ENCODE measurements at places on chromosomes 6 and 20. TPM values are rescaled to one million over a fixed set of nuclear protein-coding genes. Genes with fewer than 3 reads are reported as not detected.
A peak's percentile ranks its signal among the peaks of the same experiment; 100 is the strongest.

DNA sequence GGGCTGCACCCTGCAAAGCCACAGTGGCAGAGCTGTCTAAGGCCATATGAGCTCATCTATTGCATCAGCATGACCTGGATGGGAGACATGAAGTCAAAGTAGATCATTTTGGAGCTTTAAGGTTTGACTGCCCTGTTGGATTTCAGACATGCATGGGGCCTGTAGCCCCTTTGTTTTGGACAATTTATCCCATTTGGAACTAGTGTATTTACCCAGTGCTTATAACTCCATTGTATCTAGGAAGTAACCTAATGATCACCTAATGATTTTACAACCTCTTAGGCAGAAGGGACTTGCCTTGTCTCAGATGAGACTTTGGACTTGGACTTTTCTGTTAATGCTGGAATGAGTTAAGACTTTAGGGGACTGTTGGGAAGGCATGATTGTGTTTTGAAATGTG lies 575.4 kb downstream of the EPM2A start:
- no peak for DNase-seq

DNA sequence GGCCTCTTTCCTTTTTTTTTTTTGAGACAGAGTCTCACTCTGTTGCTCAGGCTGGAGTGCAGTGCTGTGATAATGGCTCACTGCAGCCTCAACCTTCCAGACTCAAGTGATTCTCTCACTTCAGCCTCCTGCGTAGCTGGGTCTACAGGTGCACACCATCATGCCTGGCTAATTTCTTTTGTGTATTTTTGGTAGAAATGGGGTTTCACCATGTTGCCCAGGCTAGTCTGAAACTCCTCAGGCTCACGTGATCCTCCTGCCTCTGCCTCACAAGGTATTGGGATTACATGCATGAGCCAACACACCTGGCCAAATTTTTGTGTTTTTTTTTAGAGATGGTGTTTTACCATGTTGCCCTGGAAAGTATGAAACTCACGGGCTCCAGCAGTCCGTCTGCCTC lies 29.3 kb downstream of the SRC start:
- DNase-seq = no peak

GRCh38 chr20:11337361-11338130 lies 580.1 kb upstream of the BTBD3 start:
- no peak for DNase-seq

DNA sequence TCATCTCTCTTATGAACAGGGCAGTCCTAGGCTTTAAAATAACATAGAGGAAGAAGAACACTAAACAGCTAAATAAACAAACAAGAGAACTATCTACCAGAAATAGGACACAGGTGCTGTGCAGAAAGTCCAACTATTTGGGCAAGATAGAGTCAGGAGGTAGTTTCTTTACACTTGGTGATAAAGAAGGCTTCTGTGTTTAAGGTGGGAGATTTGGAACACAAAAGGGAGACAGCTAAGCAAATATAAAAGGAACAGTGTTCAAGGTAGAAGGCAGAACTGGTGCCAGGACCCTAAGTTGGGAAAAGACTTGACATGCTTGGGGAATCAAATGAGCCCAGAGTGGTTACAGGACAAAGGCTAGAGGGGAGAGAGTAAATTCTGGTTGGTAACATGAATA lies 110.5 kb downstream of the MANEA start:
- DNase-seq = no peak

DNA sequence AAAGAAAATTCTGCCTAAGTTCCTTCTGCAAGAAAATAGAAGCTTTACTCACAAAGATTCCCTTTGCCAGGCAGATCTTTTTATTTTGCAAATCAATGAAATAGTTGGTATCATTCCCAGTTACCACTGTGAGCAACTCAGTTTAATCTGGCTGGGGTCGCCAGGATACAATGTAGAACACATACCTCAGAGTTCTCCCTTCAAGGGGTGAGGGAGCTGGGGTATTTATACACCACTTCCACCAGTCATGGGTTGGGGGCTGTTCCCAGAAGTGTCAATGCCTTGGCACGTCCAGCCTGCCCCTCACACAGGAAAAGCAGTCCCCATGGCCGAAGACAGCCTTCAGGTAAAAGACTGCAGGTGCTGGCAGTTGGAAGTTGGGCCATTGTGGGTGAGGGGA lies 86.2 kb downstream of the SLC24A3 start:
- no peak for DNase-seq

DNA sequence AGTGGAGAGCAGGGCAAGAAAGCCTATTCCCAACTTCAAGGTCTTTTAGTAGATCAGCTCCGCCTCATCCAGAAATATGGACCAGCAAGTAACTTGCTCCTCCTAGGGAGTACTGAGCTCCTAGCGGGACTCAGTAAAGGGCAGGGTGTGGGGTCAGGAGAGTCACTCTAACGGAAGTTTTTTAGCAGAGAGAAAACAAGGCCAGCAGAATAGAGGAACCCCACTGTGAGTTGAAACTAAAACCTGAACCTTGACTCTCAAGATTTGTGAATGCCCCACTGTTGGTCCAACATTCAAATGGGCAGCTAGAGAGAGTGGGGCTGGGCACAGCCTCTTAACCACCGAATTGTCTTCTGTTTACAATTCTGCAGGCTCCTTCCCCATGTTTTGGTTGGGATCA lies 244.8 kb downstream of the FARS2 start:
- no peak for DNase-seq

- no peak for DNase-seq
Measured at GRCh38 chr20:32930701-32931100, 72.0 kb downstream of the EFCAB8 start.

DNA sequence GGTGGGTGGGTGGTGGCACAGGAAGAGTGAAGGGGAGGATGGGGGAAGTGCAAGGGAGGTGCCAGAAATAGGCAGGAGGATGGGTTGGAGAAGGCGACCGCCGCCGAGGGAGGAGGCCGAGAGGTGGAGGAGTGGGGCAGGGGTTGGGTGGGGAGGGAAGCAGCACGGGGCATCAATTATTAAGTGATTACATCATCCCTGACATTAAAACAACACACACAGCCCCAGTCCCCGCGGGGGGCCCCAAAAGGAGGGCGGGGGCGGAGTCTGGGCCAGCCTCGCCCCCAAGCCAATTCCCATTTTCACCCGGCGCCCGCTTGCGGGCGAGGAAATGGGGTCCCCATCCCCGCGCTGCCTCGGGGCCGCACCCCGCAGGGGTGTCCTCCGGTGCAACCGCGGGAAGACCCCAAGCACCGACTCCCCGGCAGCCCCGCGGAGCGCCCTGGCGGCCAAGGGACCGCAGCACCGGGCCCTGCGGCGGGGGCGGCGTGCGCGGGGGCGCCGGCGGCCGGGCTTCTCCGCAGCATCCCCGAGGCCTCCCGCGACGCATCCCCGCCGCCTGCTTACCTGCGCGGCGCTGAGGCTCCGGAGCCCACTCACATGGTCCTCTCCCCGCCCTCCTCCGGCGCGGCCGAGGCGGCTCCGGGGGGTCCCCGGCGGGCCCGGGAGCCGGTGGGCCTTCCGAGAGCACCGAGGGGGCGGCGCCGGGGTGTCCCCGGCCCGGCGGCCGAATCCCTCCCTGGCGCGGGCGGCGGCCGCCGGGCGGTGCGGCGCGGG lies 663 bp downstream of the FYN start:
- DNase-seq = peak; percentile 51

GRCh38 chr6:156525541-156525940 lies 251.6 kb upstream of the ARID1B start:
- DNase-seq = no peak

- DNase-seq = no peak
Measured at GRCh38 chr20:42613076-42613475, 576.6 kb downstream of the PTPRT start.

DNA sequence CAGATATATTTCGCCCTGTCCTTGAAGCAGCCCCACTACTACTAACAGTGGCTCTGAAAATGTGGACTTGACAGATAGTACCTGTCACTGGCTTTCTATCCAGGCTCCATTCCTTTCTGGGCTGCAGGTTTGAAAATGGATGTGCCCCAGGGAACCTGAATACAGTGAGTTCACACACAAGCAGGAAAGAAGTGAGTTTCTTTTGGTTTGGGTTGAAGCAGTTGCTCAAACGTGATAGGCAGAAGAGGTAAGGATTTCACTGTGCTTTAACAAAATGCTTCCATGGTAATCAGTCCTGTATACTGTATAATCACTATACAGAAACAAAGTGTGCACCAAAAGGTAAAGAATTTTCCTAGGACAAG lies 382.9 kb downstream of the PRKN start:
- DNase-seq = peak; percentile 9

DNA sequence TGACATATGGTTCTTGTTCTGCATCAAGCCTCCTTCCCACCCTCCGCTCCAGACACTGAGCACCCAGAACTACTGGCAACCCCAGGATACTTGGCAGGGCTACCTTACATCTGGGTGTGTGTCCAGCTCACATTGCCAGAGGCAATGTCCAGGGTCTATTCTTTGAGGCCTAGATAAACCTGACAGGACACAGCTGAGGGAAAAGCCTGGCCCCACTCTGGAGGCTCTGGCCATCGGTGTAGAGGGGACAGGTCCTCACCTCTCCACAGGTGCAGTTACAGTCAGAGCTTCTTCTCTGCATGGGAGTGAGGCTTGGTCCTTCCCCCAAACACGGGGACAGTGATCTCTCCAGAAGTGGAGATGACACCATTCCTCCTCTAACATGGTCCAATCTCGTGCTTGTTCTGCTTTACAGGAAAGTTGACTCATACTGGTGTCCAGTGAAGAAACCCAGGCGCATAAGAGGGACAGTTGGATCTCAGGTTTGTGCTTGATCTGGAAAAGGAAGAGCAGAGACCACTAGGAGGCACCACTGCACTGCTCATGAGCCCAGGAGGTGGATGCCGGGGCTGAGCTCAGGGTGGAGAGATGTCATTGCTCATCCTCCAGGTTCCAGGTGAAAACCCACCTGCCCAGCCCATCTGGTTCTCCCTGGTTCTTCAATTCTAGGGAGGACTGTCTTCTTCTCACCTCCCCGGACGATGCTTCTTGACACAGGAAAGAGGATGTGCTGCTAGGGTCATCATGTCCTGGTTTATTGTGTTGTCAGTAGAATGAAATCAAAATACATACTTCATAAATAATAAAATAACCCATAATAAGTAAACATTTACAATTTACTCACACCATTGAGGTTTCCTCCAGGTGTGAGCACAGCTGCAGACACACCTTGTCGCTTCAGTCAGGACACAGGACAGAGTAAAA lies 14.7 kb downstream of the HLA-F start:
- DNase-seq = peak; percentile 66

DNA sequence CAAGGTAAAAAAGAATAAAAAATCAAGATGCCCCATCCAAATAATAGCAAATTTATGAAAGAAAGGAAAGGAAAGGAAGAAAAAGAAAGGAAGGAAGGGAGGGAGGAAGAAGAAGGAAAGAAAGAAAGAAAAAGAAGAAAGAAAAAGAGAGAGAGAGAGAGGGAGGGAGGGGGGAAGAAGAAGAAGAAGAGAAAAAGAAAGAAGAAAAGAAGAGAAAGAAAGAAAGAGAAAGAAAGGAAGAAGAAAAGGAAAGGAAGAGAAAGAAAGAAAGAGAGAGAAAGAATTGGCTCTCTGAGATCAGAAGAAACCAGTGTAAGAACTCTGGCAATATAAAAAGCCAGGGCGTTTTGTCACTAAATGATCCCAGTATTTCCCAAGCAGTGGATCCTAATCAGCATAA lies 401.7 kb downstream of the EPHA7 start:
- no peak for DNase-seq

DNA sequence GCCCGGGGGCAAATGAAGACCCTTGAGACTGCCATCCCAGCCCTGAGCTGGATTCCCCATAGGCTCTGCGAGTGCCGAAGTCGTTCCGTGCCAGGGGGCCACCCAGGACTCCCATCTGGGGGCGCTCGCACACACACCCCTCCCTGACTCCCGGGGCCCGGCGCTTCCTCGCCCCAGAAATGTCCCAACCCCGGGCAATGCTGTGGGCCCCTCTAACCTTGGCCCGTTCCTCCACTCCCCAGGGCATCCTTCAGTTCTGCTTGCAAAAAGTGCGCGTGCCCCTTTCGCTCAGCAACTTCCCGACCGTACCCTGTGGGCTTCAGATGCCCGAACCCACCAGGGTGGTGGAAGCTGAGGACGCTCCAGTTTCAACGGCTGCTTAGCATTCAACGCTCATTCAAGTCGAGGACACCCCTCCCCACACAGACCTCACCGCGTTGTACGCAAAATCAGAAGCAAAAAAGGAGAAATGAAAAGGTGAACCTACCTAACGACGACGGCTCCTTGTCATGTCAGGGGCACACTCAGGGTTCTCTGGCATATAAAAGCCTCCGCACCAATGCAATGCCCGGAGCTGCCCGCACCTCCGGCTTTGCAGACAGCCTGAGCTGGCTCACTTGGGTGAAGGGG lies 25.3 kb downstream of the RIPOR2 start:
- DNase-seq = no peak

- DNase-seq = no peak
Measured at GRCh38 chr6:46191961-46192360, 21.2 kb upstream of the ENPP5 start.

DNA sequence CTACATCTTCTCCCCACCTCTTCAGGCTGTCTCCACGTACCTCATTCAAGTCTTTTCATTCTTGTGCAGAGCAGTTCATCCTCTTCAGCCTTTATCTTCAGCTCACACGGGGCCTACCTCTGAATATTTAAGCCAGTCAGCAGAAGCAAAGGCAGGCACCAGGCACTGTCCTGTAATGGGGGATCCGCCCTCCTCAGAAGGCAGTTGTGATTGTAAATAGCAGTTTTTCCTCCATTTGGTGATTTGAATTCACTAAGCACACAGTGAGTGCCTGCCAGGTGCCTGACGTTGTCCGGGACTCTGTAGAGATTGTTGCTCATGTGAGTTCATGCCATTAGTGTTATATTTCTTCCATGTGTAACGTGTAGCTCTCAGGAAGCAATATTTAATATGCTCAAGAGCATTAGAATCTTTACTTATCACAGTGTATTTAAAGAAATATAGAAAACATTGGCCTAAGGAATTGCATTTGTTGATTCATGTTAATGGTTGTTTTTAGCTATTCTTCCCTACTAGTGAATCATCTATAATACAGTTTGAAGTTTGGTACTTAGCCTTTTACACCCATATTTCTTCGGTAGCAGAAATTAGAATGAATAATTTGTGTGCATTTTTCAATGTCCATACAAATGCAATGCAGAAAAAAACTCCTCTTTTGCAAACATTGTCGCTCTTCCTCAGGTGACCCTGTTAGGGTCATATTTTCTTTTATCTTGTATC lies 17.9 kb downstream of the BPHL start:
- DNase-seq = no peak

The ACSS1 gene
- not detected for total RNA-seq

The LST1 gene
- total RNA-seq = not detected

The RAET1G gene
- total RNA-seq = not detected

The PCK1 gene
- not detected for total RNA-seq

The SLC18B1 gene
- total RNA-seq = 15.5 TPM

The CSTF1 gene
- total RNA-seq = 76.4 TPM

The COL9A1 gene
- total RNA-seq = 16.5 TPM

The GOPC gene
- 11.1 TPM for total RNA-seq

The RBM24 gene
- 1.8 TPM for total RNA-seq

The MLIP gene
- total RNA-seq = not detected

The SYCP2L gene
- total RNA-seq = 0.68 TPM

The C20orf202 gene
- total RNA-seq = not detected

The FKBP5 gene
- total RNA-seq = 33.5 TPM

The FOXC1 gene
- 10.2 TPM for total RNA-seq

Data from G401 (cell line).